ENCODE measurements at places on chromosomes 12 and 14.

- peak; percentile 70 for DNase-seq
Observed at GRCh38 chr14:104137297-104138097, 890 bp upstream of the KIF26A start.

DNA sequence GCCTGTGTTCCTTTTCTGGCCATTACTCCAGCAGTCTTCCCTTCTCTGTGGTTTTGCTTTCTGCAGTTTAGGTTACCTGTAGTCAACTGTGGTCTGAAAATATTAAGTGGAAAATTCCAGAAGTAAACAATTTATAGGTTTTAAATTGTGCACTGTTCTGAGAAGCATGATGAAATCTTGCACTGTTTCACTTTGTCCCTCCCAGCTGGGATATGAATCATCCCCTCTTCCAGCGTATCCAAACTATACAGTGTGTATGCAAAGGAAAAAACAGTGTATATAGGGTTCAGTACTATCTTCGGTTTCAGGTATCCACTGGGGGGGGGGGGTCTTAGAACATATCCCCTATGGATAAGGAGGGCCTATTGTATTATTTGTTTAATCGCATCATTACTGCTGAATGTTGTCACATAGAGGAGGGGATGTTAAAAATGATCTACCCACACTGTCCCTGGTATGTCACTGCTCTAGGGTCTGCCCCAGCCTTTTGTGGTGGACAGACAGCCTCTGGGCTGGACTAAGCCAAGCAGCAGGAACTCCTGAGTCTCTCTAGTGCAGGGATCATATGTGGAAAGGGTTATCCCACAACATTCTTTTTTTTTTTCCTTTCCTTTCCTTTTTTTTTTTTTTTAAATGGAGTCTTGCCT is 109.1 kb upstream of the MAX start:
- DNase-seq = no peak

DNA sequence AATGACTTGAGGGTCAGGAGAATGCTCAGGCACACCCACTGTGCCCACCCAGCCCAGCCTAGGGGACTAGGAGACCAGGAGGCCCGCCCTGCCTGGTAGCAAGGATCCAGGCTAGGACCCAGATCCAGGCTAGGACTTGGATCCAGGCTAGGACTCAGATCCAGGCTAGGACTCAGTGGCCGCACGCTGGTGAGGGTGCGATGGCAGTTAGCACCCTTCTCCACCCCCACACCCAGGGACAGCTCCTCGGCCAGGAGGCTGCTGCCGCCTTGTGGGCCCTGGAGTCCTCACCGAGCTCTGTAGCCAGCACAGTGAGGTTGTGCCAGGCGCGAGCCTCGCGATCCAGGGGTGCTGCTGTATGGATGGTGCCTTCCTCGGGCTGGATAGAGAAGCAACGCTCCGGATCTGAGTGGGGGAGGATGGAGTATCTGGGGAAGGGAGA is 5.1 kb downstream of the CDH24 start:
- DNase-seq = no peak

GRCh38 chr12:571795-572531 is 91.3 kb downstream of the NINJ2 start:
- DNase-seq = no peak

DNA sequence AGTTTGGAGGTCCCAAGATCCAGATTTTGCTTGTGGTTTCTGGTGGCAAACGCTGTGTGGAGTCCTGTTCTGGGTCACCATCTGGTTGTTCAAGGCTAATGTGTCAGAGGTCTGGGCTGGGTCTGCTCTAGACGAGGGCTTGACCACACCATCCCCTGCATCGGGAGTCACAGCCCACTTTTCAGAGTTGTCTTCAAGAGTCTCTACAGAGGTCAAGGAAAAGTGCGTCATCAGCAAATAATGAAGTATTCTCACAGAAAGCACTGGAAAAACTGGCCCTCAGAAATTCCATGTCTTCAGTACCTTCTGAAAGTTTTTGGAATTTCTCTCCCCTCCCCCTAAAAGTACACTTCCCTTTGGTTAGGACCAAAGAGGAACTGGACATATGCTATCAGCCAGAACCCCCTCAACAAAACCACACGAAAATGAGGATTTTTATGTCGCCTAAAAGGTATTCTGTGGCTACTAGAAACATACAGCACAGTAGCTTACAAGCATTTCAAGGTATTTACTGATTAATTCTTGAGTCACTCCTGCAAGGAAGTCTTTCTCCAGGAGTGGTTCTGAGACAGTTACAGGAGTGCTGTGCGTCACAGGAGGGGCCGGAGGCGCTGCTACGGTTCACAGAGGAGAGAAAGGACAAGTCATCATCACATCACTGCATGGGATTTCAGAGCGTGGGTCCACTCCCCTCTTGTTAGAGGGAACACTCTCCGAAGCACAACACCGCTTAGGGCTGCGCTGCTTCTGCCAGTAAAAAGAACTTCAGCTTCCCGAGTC is 35.4 kb downstream of the RAD52 start:
- DNase-seq = no peak

- DNase-seq = no peak
Observed at GRCh38 chr14:100155756-100156616, 3.5 kb downstream of the DEGS2 start.

GRCh38 chr12:76025601-76026575 is 5.7 kb downstream of the PHLDA1 start:
- no peak for DNase-seq

GRCh38 chr14:76181546-76181945 is 29.8 kb downstream of the GPATCH2L start:
- DNase-seq = no peak

- DNase-seq = no peak
Observed at GRCh38 chr14:100573002-100573756, 14.0 kb downstream of the BEGAIN start.

DNA sequence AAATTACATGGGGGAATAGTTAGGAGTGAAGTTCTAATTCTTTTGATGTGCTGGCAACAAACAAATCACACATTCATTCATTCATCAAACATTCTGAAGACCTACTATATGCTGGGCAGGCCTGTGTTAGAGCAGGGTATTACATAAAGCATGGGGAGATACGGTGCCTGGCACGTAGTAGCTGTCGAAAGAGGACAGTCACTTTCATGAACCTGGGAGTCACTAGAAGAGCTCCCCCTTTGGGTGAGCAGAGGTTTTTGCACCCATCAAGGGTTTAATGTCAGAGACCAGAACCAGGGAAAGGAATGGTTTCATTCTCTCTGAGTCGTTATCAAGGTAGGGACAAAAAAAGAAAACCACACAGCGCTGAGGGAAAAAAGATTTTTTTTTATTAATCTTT is 10.0 kb downstream of the LHX5 start:
- DNase-seq = no peak
